AG04449 (cell line): ENCODE measurements at places on chromosomes 1 and 21.

GRCh38 chr1:179087665-179088064 lies 5.8 kb downstream of the TOR3A start:
- DNase-seq, result no peak

- DNase-seq, result no peak
Observed at GRCh38 chr1:27600498-27601175, 3.3 kb downstream of the AHDC1 start.

DNA sequence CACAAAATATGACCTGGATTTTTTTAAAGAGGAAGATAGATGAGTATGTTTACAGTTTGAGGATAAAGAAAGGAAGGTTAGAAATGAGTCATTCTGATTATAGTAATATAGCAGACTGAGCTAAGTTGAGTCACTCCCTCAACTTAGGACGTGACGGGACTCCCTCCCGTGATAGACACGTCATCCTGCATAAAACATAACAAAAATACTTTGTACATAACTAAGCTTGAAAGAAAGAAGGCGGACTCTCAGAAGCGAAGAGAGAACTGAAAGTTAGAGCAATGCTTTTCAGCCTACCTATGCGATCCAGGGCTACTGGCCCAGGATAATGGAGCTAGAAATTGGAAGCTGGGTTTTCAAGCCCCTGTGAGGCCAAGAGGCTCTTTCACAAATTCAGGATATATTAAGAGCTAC lies 53.0 kb upstream of the DESI2 start:
- DNase-seq, result peak; percentile 84

- no peak for DNase-seq
Observed at GRCh38 chr1:58307431-58307830, 239.1 kb downstream of the OMA1 start.

- DNase-seq, result no peak
Observed at GRCh38 chr21:36966066-36966820, at the start of gene HLCS. TSS of gene HLCS (minus strand) at chr21:36966669. CDS start at chr21:36966638, 31 bp downstream.
